ENCODE measurements at places on chromosomes 16 and 17.

- no peak for DNase-seq
Measured at GRCh38 chr16:9177861-9178260, 86.4 kb downstream of the HAPSTR1 start.

- DNase-seq: no peak
Measured at GRCh38 chr16:57297856-57298255, 13.4 kb upstream of the PLLP start.

DNA sequence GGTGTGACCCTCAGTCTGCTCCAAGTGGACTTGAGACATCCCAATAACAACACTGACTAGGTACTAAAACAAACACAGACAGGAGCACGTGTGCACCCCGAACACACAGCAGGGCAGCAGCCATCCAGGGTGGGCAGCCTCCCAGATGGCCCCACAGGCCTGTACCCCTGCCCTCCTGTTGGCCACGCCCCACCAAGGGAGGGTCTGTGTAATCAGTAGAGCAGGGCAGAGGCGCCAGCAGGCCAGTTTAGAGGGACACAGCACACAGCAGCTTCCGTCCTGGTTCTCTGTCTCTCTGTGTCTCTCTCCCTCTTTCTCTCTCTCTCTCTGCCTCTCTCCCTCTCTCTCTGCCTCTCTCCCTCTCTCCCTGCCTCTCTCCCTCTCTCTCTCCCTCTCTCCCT lies 21.4 kb downstream of the ACTG1 start:
- DNase-seq: no peak

- DNase-seq: no peak
Measured at GRCh38 chr17:4786516-4786915, 352 bp upstream of the VMO1 start.

DNA sequence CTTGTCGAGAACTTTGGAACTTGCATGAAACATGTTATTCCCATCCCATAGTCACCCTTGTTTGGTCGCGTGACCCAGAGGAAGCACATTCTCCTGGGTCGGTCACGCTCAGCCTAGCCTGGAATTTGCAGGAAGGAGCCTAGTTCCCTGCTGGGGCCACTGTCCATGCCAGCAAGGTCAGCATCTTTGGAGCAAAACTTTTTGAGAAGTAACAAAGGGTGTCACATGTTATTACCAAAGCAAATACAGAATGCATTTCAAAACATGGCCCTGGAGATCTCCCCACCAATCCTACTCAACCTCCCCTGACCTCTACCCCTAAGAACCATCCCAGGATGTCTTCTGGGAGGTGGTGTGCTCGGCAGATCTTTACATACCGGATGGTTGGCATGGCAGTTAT lies 26.2 kb upstream of the IRF8 start:
- DNase-seq: no peak

GRCh38 chr16:5791011-5791657 lies 693.5 kb upstream of the EEF2KMT start:
- DNase-seq: no peak

GRCh38 chr17:34668206-34668605 lies 88.8 kb downstream of the TMEM132E start:
- DNase-seq: no peak

DNA sequence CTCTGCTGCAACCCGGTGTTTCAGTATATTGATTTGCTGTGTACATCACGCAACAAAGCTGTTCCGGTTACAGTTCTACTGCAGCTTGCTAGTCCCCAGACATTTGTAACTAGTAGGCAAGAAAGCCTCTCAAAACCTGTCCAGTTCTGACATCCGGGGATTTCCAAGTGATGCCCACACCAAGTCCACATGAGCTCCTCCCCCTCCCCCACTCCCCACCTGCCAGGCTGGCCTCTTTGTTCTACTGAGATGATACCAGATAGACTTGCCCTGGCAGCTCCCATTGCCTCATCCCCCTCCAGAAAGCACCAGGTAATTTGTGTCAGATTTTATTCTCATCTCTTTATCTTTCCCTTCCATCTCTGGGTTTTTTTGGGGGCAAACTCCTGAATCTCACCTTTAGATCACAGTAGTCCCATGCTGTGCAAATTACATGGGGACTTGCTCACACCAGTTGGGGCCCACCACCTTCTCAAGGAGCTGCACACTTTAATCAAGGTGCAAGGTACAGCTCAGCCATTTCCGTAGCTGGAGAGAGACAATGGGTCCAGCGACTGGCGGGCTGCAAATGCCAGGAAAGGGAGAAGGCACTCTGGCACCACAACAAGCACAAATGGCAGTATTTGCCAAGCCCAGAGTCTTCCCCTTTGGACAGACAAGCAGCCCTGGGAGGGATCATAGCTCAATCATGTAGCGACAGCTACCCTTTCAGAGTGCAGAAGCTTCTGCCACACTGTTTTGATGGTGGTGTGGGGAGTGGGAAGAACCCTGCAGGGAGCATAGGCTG lies 183.1 kb downstream of the CYLD start:
- DNase-seq: no peak

- no peak for DNase-seq
Measured at GRCh38 chr16:84471316-84471715, 33.1 kb downstream of the MEAK7 start.

DNA sequence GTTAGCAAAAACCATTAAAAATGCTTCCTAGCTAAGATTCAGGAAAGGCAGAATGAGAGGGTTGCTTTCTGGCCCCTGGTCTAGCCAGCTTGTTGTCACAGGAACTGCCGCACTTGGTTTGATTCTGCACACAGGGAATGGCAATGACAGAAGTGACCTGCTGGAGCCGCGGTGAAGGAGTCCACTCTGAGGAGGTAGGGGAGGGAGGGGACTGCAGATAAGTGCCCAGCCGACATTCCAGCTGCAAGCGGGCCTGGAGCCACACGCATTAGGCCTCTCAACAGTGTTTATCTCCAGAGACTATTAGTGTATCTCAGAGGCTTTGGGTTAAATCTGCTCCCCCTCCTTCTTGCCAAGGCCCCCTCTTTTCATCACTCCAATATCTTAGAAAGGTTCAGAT lies 38.6 kb downstream of the CDRT15 start:
- DNase-seq: no peak

DNA sequence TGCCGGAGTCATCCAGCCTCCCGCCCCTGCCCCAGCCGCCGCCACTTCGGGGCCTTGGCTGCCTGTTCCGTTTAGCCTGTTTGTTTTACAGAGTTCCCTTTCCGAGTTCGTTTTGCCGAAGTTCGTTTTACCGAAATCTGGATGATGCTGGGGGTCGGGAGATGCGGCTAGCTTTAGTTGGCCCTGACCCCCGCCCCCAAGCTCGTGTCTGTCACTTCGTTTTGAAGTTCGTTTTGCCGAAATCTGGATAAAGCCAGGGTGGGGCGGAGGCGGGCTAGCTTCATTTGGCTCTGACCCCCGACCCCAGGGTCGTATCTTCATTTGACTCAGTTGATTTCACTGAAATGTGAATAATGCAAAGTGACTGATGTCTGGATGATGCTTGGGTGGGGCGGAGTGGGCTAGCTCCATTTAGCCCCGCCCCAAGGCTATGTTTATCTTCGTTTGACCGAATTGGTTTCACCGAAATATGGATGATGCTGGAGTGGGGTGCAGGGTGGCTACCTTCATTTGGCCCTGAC lies 591 bp downstream of the PSMD7 start:
- DNase-seq: peak; percentile 17

- DNase-seq: no peak
Measured at GRCh38 chr17:40443988-40444899, 994 bp downstream of the IGFBP4 start.

- no peak for DNase-seq
Measured at GRCh38 chr16:20984019-20984418, 83.4 kb downstream of the LYRM1 start.

DNA sequence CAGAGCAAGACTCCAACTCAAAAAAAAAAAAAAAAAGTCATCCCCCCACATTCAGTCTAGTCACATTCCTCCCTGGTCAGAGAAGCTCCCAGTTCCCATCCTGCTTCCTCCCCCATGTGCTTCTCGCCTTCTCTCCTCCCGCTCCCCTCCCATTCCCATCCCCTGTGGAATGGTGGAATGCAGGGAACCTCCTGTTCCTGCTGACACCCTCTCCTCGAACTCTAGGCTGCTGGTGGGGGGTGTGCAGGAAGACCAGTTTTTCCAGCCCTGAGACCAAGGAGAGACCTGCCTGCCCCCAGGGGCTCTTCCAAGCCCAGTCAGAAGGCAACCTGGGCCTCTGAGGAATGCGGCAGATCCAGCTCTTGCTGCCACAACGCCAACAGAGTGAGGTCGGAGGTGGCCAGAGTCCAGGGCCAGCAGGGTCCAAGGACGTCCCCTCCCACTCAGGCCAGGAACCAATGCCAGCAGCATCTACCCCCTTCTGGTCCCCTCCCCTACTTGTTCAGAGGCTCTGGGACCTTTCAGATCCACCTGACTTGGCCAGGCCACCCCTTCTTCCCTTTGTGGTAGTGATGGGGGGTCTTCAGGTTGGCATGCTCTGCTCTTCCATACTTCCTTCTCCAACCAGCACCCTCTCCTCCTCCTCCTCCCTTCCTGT lies 39.3 kb upstream of the TAC4 start:
- no peak for DNase-seq

- no peak for DNase-seq
Measured at GRCh38 chr17:81040791-81041337, 5.9 kb downstream of the BAIAP2 start.

DNA sequence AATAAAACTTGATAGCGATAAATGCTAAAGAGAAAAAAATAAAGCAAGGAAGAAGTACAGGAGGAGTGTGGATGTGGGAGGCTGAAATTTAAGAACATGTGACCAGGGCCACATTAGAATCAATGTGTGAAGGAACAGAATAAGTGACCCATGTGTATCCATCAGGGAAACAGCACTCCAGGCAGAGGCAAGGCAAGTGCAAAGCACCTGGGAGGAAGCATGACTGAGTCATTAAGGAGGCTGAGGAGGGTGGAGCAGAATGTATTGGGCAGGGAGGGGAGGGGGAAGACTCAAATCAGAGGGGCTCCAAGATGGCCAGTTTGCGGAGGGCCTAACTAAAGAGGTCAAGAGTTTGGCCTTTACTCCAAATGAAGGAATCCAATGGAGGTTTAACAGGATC lies 8.0 kb downstream of the CDR2 start:
- no peak for DNase-seq

DNA sequence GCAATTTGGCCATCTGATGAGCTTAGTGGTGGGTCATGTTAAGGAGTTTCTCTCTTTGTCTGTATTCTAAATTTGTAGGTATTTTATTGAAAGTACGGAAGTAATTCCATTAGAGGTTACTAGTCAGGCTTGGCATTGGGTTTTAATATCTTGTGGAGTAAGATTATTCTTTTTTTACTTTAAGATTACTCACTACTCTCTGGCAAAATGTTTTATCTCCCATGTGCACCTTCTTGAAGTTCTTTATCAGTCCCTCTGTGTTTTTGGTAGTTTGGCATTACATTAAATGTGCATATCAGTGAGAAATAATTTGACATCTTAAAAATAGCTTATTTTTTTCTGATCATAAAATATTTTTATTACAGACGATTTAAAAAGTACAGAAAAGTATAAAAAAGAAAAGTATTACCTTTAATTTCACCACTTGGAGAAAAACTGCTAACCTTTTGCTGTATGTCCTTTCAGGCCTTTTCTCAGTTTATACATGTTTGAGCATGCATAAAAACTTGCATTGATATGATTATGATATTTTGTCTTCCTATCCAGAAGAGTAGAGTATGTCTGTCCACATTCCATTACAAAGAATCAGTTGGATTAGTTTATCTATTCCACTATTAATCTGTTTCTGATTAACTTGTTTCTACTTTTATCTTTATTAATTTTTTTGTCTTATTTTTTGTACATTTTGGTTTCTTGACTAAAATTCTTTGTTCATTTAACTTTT lies 198.3 kb downstream of the SPECC1 start:
- no peak for DNase-seq

GRCh38 chr16:8564934-8565345 lies 25.4 kb downstream of the TMEM114 start:
- DNase-seq: no peak

- no peak for DNase-seq
Measured at GRCh38 chr17:62929320-62929719, 36.7 kb upstream of the TANC2 start.

GRCh38 chr17:80782536-80783427 lies 208.9 kb upstream of the CHMP6 start:
- DNase-seq: no peak

- DNase-seq: no peak
Measured at GRCh38 chr16:58498341-58499091, 1.4 kb upstream of the NDRG4 start.

DNA sequence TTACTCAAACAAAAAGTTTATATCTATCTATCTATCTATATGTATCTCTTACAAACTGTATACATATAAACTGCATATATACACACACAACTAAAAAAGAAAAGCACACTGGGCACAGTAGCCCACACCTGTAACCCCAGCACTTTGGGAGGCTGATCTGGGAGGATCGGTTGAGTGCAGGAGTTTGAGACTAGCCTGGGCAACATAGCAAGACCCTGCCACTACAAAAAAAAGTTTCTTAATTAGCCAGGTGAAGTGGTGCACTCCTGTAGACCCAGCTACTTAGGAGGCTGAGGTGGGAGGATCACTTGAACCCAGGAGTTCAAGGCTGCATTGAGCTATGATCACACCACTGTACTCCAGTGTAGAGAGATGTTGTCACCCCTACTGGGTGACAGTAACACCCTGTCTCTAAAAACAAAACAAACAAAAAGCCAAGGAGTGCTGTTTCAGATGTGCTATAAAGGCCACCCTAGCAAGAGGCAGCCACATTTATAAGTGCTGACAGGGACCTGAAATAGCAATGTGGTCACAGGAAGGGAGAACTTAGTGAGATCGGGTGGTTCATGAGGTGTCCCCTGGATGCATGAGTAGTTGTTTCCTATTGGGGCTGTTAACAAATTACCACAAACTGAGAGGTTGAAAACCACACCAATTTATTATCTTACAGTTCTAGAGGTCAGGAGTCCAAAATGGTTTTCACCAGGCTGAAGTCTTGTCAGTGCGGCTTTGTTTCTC lies 4.8 kb downstream of the CD2BP2 start:
- DNase-seq: no peak

DNA sequence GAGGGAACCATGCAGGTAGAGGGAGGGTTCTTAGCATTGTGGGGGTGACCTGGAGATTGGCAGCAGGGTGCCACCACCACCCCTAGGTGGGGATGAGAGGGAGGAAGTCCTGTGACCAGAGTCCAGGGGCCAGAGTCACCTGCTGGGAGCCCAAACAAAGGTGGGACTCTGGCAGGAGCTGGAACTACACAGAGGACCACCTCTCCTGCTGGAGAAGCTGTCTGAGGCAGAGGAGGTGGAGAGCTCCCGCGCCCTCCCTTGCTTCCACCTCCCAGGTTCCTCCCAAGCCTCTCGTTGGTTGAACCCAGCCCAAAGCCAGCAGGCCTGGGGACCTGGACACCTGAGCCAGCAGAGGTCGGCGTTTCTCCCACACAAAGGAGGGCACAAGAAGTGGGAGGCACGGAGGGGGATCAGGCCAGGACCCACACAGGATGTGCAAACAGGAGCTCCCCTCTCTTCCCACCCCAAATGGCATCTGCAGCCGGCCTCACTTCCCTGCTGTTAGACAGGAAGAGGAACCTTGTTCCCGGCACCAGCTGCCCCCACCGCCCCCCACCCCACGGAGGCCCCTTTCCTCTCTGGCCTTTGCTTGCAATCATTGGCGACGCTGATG lies 154.6 kb downstream of the SEC14L1 start:
- DNase-seq: no peak

GRCh38 chr17:6599364-6599763 lies 41.1 kb downstream of the KIAA0753 start:
- DNase-seq: no peak

Data from activated T-cell treated with anti-CD3 and anti-CD28 coated beads for 4 hours (primary cell).